Activated CD4-positive, alpha-beta T cell treated with anti-CD3 and anti-CD28 coated beads for 1 hour (primary cell): ENCODE measurements at places on chromosomes 16 and 17.

DNA sequence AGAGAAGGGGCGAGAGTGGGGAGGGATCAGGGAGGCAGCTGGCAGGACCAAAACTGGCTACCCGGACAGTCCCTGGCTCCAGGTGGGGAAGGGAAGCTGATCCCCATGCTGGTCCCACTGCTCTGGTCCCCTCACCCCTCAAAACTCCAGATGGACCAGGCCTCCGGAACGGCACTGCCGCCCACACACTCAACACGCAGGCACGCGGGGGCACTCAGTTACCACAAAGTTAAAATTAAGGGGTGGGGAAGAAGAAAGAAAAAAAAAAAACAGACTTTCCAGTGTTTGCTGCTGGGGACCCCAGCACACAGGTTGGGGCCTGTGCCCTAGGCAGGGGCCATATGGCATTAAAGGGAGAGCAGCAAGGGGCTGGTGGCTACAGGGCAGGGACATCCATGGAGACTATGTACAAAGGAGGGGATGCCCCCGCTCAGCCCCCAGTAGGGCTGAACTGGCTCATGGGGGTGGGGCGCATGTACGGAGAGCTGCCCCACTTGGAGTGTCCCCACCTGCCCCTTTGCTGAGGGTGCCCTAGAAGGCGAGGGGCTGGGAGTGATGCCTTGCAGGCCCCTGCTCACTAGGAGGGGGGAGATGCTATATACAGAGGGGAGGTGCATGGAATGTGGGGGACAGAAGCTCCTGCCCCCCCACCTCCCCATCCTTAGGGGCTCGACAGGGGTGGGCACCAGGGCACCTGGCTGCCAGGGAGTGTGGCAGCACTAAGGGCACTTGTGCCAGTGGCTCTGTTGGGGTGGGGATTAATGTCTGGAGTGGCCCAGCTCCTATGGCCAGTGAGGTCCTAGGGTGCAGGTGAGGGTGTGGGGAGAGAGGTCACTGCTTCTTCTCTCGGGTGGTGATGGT is 5.6 kb downstream of the TP53I13 start:
- DNase-seq, result no peak

GRCh38 chr16:46648656-46649055 is 27.5 kb upstream of the SHCBP1 start:
- DNase-seq, result no peak

DNA sequence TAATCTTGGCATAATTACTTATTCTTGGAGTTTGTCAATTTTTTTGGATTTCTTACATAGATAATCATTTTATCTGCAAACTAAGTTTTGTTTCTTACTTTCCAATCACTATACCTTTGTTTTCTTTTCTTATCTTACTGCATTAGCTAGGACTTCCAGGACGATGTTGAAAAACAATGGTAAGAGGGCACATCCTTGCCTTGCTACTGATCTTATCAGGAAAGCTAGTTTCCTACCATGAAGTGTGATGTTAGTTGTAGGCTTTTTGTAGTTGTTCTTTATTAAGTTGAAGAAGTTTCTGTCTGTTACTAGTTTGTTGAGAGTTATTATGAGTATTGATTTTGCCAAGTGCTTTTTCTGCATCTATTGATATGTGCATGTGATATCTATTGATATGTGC is 31.0 kb downstream of the CDH13 start:
- DNase-seq, result no peak

DNA sequence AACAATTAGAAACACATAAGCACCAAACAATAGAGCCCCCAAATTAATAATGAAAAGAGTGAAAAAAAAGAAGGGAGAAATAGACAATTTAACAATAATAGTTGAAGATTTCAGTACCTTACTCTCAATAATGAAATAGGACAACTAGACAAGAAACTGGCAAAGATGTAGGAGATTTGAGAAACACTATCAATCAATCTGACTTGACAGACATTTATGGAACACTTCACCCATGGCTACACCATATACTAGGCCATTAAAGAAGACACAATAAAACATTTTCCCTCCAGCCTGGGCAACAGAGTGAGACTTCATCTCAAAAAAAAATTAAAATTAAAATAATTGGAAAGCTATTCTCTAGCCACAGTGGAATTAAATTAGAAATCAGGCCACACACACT is 5.0 kb upstream of the DUS1L start:
- DNase-seq, result no peak
